ENCODE measurements at places on chromosomes 7 and 10.

DNA sequence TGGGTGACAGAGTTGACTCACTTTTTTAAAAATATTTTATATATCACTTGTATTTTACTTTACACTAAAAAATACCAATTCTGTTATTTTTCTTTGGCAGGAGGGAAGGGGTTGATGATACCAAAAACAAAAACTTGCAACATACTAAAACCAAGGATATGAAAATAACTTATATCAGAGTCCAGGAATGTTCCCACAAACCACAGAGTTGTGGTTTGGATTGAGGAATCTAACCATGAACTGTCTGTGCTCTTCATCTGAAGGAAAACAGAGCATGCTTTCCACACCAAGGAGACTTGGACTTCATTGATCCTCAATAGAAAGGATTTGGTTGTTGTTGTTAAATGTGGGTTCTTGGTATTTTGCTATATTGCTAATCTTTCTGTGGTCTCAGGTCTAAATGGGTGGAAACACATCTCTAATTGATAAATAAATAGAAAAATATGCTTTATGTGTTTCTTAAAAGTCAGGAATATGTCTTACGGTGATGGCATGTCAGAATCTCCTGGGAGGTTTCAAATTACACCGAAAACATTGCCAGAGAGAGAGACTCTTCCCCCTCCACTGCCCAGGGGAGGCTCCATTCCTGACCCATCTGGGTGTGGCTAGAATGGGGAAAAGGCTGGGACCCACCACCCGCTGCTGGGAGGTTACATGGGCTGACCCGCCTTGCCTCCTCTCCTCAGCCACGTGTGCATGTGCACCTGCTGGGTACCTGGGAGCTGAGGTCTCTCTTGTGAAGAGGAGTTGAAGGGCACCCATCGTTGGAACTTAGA lies 46.9 kb upstream of the STK17A start:
- DNase-seq: peak; percentile 26

DNA sequence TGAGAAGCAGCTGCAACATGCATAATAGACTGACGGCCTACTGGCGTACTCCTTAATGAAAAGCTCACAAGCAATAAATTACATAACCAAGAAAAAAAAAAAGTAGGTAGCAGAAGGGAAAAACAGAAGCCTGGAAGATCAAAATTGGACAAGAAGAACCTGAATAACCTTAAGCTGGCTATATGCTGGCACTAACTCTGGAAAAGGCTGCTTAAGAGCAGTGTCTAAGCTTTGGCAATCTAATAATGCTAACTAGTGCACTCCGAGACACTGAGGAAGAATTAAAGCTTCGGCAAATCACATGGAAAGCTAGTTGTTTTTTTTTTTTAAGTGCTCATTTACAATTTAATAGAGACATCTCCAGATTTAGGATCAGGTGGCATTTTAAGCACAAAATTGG lies 441.9 kb downstream of the PARD3 start:
- no peak for DNase-seq

DNA sequence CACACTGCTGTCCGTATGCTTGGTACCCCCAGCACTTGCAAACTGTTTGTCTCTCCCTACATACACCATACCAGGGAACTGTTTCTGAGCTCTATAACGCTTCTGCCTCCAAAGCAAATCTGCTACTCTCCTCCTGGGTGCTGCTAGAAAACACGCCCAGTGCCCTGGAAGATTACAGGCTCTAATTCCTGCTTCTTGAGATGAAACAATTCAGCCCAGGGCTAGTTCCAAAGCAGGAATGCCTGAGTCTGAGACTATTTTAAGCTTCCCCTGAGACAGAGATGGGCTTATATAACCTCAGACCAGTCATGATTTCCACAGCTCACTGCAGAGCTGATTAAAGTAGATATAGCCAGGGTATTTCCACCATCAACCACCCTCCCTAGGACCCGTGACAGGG lies 327.1 kb downstream of the GPR158 start:
- no peak for DNase-seq

GRCh38 chr7:147492606-147493005 lies 1098.0 kb upstream of the C7orf33 start:
- no peak for DNase-seq

DNA sequence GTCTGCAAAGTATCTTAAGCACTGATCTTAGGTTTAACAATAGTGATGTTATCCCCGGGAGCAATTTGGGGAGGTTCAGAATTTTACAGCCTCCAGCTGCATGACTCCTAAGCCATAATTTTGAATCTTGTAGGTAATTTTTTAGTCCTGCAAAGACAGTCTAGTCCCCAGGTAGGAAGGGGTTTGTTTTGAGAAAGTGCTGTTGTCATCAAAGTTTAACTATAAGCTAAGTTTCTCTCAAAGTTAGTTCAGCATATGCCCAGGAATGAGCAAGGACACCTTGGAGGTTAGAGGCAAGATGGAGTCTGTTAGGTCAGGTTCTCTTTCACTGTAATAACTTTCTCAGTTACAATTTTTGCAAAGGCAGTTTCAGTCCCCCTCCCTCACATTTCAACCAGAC lies 79.0 kb upstream of the LRGUK start:
- DNase-seq: no peak

DNA sequence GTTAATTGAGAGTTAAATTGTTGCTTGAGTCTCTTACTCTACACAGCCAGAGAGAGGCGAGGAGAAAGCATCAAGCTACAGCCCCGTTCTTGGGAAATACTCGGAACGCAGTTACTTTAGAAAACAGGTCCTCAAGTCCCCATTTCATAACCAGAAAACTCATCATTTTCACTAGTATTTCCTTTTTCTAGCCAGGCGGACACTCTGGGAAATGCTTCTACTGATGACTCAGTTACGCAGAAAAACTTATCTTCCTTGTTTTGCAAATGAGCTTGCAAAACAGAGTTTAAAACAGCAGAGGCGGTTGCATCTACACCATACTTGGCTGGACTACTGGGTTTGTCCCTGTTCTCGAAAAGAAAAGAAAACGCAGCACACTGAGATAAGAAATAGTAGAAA lies 111.4 kb upstream of the FGFR2 start:
- no peak for DNase-seq

DNA sequence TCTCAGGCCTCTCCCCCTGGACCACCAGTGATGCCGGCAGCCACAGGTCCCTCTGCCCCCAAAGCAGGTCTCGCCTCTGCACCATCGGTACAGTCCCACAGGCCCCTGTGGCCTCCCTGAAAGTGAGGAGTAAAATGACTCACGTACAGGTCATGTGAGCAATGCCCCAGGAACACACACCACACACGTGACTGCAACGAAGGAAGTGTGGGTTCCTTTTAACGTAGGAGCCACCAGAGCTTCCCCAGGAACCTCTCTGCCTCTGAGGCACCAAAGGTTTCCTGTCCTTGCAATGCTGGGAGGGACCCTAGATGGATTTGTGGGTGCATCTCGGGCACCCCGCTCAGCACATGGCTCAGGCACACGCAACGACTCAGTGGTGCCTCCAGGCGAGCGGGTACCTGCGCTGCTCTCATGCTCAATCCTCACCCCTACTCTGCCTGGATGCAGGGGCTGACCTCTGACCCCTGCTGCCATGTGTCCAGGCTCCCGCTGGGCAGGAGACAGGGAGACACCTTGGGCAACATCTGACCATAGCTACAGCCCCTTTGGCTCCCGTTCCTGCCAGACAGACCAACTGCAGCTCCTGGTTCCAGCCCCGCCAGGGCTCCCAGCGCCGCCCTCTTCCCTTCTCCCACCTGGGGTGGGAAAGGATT lies 120.7 kb downstream of the PRKAG2 start:
- DNase-seq: no peak

DNA sequence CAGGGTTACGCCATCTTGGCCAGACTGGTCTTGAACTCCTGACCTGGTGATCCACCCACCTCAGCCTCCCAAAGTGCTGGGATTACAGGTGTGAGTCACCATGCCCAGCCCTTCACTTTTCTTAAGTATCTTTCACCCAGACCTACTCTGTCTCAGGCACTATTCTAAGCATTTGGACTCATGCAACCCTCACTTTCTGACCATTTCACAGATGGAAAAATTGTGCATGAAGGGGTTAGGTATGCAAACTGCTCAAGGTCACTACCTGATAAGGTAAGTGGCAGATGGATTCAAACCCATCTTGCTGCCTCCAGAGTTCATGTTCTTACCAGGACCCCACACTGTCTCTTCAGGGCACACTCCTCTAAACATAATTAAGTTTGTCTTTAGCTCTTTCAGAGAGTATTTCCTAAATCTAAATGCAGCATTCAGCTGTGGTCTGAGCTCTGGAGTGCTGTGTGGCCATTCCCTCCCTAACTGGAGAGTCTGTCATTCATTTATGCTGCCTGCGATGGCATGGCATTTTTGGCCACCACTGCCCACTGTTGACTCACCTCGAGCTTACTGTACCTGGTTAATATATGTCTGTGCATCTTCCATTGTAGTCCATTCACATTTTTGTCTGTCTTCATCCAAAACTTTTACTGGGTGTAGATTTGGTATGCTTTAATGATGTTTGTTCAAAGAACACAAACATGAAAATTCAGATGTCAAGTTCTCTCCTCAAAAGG lies 88.4 kb downstream of the CCDC71L start:
- no peak for DNase-seq

DNA sequence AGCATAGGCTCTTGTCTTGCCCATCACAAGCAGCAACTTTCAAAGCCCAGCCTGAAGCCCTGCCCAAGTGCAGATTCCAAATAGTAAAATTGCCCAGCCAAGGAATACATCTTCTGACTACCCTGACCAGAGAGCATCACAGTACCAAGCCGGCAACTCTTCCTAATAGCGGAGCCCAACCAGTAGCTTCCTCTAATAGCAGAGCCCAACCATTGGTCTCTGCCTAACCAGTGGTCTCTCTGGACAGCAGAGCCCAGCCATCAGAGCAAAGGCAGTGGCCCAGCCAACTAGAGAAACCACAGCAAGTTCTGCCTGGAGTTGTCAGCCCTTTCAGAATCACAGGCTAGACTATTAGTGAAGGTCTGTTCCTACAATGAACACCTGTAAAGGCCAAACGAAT lies 285.6 kb downstream of the HGF start:
- DNase-seq: no peak

DNA sequence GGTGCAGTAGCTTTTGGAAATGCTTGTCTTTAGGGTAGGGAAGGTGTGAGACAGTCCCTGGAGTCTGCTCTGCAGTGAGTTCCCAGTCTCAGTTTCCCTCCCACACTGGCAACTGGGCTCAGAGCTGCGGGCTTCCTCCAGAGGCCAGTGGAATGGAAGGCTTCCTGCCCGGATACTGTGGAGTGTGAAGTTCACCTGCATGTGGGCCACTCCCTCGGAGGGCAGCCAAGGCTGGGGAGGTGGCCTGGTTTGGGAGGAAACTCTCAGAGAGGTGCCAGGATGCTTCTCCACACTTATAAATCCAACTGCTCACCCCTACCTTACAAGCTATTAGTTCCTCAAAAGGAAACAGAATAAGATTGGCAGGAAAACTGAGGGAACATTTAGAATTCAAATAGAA lies 18.1 kb upstream of the UBE2H start:
- DNase-seq: no peak

GRCh38 chr10:75096749-75097148 lies 14.7 kb upstream of the SAMD8 start:
- DNase-seq: no peak

GRCh38 chr7:72325561-72325960 lies 86.6 kb downstream of the CALN1 start:
- no peak for DNase-seq

- no peak for DNase-seq
Measured at GRCh38 chr7:25310896-25311295, 82.6 kb upstream of the NPVF start.

- DNase-seq: no peak
Measured at GRCh38 chr10:804191-804781, 114.8 kb upstream of the DIP2C start.

- peak; percentile 65 for DNase-seq
Measured at GRCh38 chr7:123494193-123494796, 40.1 kb downstream of the IQUB start.

DNA sequence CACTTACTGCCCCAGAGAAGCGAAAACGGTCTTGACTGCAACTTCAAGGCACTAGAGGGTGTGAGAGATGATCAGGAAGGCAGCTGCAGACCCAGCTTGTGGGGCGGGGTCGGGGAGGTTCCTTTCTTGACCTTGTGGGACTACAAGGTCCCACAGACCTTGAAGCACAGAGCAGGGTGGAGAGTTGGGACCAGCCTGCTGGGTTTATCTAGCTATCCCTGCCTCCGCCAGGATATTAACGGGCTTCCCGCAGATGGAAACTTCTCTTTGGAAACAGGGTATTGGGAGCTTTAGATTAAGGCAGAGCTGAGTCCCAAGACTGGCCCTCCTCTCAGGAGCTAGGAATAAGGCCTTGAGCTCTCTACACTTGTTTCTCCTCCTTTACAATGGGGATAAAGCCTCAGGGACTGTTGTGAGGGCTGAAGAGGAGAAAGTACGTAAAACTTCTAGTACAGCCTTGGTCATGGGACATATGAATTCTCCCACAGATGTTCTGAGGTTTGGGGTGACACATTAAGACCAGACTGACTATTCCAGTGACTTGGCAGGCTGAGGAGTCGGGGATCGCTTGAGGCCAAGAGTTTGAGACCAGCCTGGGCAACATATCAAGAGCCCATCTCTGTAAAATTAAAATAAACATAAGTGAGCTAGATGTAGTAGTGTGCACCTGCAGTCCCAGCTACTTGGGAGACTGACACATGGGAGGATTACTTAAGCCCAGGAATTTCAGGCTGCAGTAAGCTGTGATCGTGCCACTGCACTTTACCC lies 153.2 kb downstream of the CDH23 start:
- DNase-seq: no peak

- no peak for DNase-seq
Measured at GRCh38 chr7:24427048-24427447, 143.1 kb downstream of the NPY start.

- no peak for DNase-seq
Measured at GRCh38 chr10:120559800-120560199, 102.8 kb downstream of the PLPP4 start.

DNA sequence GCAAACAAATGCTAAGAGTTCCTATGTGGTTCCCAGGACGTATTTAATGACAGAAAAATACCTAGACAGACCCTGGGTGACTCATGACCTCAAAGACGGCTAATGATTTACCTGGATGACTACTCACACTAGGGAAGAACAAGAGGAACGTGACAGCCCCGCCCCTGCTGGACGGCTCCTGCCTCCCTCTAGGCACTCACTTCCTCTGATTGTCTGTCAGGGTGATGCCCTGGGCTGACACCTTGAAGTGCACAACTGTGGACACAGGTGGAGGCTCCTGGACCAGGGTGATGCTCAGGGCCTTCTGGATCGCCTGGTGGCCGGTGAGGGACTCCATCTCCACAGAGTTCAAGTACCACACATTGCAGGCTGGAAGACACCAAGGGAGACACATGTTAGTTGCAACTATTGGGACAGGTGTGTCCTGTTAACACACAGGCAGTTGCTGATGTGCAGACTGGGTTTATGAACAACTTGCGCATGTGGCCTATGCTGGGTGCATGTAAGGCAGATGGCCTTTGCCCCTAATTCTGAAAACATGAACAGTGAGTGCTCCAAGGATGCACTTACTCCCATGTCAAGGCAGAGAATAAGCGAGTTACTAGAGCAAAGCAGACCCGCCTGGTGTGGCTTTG lies 298.3 kb downstream of the TNS3 start:
- no peak for DNase-seq

- DNase-seq: no peak
Measured at GRCh38 chr7:16770657-16771329, 17.2 kb downstream of the TSPAN13 start.

- DNase-seq: no peak
Measured at GRCh38 chr10:37479469-37479868, 354.1 kb downstream of the ANKRD30A start.
